ENCODE measurements at places on chromosomes 3 and 15.

GRCh38 chr3:49173116-49173791 lies 1.9 kb downstream of the KLHDC8B start:
- no peak for DNase-seq

GRCh38 chr3:110378481-110378880 lies 693.1 kb upstream of the NECTIN3 start:
- no peak for DNase-seq

DNA sequence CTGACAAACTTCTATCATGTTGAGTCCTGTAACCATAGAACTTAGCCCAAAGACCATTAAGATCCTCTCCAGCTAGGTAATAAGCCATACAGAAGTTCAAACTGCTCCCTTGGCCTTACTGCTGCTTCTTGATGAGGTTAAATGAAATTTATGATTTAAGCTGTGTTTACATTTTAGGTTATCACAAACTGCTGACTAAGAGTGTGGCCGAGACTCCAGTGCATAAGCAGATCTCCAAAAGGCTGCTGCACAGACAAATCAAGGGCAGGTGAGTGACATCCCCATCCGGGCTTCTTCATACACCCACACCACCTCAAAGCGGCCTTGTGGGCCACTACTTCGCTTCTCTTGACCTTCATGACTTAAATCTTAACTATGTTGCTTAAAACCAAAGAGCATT lies 39.0 kb downstream of the KIF7 start:
- DNase-seq: no peak

DNA sequence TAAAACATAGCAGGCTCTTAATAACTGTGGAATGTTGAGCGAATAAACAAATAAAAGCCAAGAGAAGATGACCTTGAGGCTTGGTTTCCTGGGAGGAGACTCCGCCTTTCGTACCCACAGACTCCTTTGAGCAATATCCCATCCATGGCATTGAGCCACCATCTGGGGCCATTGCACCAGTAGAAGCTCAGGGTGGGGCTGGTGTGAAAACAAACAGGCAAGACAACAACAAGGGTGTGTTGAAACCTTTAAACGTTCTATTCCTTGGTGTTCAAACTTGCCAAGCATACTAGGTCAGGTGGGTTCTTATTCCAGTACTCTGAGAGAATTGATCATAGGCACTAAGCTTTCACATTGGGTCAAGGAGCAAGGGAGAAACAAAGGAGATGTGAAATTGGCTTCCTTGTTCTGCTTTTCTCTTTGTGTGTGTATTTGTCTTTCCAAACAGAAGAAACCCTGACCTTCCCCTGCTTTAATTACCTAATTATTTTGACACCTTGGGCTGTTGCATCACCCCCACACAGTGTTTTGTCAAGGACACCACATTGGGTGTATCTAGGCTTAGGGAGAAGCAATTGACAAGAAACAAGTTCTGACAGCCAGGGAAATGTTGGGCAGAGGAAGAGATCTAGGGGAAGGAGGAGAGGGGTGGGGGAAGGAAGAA lies 105.1 kb upstream of the BCL6 start:
- DNase-seq: no peak

DNA sequence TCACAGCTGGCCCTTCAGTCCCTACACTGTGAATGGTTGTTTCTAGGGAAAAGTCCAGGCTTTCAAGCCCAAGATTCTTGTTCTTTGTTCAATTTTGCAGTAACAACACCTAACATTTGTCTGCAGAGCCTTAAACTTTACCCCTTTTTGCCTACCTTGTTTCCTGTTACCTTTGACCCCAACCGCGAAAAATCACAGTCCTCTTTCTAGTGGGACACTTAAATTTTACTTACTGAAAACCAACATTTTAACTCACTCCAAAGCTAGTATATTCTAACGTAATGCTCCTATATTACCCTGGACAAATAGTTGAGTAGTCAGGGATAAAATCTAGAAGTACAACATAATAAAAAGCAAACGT lies 649 bp upstream of the PIK3CB start:
- DNase-seq: no peak

- DNase-seq: no peak
These were observed 39.4 kb upstream of the MRPS22 start for GRCh38 chr3:139304383-139304782.

GRCh38 chr3:67450153-67450552 lies 204.3 kb downstream of the SUCLG2 start:
- DNase-seq: no peak

DNA sequence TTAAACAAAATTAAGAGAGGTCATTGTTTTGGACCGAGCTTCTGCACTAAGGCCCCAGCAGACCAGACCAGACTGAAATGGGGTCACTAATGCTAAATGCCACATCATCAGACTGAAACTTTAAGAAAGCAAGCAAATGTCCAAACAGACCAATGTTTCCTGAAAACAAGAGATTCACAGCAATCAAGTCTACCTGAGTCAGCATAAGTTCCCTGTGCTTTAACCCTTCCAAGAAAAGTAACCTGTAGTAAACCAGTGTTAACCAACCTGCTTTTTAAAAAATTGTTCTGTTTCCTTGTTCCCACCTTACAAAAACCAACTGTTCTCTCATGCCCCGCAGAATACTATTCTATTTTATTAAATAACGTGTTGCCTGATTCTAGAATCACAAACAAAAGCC lies 241.1 kb upstream of the GADL1 start:
- DNase-seq: no peak

- DNase-seq: peak; percentile 52
These were observed 119.0 kb upstream of the RASGRP1 start for GRCh38 chr15:38683382-38684242.

DNA sequence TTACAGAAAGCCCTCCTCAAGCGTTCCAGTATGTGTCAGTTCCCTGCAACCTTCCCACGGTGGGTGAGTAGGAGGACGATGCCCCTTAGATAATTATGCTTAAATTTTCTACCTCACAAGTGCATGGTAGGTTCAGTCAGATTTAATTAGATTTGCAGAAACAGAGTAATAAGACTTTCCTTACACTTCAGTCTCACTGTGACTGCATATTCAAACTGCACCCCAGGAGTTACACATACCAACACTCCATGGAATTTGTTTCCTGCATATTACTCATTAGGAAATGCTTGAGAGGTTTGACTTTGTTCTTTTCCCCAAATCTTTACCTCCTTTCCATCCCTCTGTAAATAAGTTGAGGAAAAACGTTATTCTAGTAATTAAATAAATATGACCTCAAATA lies 108.8 kb downstream of the ARRDC4 start:
- DNase-seq: no peak

DNA sequence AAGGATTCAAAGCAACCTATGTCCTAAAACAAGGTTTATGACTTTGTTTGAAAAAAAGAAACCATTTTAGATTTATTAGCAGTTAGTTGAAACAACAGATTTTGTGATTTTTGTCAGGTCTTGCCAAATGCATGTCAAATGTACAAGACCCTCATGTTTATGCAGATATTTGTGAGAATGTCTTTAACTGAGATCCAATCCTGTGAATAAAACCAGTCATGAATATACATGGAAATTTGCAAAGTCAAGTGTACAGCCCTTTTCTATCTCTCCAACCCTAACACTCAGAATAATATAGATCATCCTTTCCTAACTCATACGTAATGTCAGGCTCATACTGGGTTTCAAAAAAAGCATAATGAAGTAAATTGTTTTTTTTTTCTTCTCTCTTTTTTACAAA lies 76.4 kb downstream of the DUT start:
- no peak for DNase-seq

GRCh38 chr3:146050691-146051090 lies 110.3 kb downstream of the PLOD2 start:
- DNase-seq: no peak

GRCh38 chr15:29590701-29591100 lies 231.6 kb downstream of the TJP1 start:
- DNase-seq: no peak

GRCh38 chr3:149203758-149204157 lies 17.9 kb downstream of the CP start:
- DNase-seq: no peak

DNA sequence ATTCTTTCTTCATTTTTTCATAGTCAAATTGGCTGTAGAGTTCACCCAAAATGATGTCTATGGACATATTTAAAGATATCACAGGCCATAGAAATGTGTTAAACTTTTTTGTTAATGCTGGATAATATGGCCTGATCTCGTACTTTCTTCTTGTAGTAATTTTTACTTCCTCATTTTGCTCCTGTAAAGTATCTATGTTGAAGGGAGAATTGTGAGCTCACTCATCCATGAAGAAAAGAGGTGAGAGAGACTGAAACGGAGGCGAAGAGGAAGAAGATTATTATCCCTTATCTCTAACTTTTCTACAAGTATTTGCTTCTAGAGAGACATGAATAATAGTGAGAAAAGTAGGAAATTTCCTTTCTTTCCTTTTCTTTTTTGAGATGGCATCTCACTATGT lies 613.8 kb upstream of the TBL1XR1 start:
- DNase-seq: no peak

- no peak for DNase-seq
These were observed 43.6 kb upstream of the DCBLD2 start for GRCh38 chr3:98945101-98945524.

GRCh38 chr3:173891272-173892100 lies 493.9 kb downstream of the NLGN1 start:
- DNase-seq: no peak

DNA sequence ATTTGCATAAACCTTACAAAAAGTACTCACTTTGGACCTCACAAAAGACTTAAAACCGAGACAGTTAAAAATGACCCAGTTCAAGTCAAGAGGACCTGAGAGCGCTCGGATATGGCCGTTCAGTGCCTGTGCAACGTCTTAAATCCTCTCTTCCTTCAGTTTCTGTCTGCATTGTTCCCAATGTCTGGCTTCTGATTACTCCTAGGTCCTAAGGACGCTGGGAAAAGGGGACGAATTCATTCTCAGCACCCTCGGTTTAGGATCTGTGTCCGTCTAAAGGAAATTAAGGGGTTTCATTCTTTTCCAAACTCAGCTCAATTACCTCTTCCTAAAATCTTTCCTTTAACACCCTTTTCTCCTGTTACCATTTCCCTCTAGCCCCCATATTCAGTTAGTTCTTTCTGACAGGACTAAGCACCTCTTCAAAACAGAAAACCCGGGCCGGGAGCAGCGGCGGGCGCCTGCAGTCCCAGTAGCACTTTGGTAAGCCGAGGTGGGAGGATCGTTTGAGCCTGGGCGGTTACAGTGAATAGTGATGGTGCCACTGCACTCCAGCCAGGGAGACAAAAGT lies 970 bp downstream of the DPPA4 start:
- DNase-seq: no peak

Measured in stimulated activated CD4-positive, alpha-beta T cell treated with anti-CD3 and anti-CD28 coated beads, TNF-alpha, amount 100 ng/mL, for 48 hours (primary cell).